Activated CD8-positive, alpha-beta memory T cell treated with anti-CD3 and anti-CD28 coated beads, Interleukin-2, amount 50 U/mL, for 48 hours (primary cell): ENCODE measurements at places on chromosomes 12 and 14.

- DNase-seq = peak; percentile 66
Measured at GRCh38 chr12:50187084-50187900, 20.1 kb upstream of the CERS5 start.

DNA sequence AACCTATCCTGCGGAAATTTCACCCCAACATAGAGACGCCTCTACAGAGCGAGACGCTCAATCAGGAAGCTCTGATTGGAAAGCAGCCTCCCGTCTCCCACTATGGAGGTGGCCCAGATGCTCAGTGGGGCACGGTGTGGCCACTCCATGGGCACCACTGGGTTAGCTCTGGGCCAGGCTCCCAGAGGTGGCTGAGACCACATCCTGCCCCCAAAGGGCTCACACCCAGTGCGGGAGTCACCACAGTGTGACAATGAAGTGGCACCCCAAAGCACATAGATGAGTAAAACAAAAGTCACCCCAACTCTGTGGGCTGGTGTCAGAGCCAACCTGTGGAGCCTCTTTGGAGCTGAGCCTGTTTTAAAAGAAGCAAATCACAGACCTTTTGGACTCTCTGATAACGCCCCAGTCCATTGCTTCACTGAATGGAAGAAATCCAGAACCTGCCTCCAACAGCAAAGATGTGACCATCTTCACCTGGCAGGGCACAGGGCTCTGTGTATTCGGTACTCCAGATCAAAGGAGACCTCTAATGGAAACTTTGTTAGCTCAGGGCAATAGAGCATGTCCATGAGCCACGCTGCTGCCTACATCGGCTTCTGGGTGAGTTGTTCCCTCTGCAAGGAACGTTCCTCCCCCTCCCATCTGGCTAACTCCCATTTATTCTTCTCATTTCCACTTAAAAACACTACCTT is 19.6 kb downstream of the CLMN start:
- no peak for DNase-seq

DNA sequence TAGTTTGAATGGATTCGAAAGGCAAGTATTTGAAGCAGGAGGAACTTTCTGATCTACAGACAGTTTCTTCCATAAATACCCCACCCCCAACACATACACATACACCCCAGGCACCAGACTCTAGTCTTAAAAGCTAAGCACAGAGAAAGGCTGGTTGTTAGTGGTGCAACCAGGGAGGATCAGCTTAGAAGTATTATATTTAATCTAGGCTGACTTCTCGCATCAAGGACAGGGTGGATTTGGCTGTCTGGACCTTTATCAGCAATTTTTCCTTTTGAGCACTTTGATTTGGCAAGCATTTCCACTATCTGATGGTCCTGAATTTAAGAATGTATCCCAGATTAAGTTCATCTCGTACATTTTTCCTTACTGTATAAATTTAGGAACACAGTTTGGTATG is 1489.8 kb upstream of the FLRT2 start:
- no peak for DNase-seq

- DNase-seq = no peak
Measured at GRCh38 chr12:108685469-108686260, 45.7 kb downstream of the CORO1C start.

GRCh38 chr14:76514213-76514998 is 138.5 kb downstream of the ESRRB start:
- DNase-seq = no peak

DNA sequence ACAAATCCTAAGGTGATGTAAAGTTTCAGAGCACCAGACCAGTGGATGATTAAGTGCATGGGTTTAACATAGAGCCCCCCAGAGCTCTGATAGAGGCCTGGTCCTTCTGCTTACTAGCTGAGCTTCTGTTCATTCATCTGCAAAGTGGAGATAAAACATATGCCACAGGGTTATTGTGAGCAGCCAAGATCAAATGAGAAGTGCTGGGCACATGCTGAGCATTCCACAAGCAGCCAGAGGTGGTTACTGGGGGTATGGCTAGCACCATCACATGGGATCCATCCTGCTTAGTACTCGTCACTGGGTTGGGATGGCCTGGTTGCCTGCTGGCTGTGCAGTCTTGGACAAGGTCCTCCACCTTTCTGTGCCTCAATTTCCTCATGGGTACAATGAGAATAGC is 18.0 kb upstream of the SMUG1 start:
- DNase-seq = no peak

DNA sequence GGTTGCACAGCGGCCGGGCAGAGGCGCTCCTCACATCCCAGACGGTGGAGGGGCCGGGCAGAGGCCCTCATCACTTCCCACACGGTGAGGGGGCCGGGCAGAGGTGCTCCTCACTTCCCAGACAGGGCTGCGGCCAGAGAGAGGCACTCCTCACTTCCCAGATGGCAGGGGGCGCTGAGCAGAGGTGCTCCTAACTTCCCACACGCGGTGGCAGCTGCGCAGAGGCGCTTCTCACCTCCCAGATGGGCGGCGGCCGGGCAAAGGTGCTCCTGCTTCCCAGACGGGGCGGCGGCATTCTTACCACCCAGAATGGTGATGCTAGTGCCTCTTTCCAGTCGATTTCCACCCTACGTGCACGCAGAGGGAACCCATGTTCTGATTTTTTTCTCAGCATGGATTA is 304.4 kb downstream of the RGS6 start:
- DNase-seq = no peak

DNA sequence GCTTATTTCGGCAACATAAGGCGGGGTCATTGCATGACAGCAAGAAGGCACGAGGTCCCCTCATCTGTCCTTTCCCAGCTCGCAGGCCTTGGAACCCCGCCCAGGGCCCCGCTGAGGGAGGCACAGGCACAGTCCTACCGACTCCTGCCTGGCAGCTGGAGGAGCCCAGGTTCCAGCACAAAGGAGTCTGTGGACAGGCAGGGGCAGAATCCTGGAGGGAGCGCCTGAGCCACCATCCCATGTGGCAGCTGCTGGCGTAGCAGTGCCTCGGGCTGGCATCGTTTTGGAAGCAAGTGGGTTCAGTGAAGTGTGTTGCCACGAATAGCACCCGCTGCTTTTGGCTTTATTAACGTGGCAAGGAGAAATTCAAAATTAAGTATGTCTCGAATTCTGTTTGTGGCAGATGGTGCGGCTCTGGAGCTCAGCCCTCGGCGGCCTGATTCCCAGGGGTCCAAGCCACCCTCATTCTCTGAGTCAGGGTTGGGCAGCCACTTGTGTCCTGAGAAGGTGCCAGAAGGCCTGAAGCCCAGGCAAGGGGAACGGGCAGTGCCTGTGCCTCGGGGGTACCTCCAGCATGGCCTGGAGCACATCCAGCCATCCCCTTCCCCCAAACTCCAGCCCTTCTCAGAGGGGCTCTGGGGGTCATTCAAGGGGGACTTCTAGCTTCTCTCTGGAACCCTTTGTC is 35.9 kb downstream of the SLC8B1 start:
- no peak for DNase-seq

DNA sequence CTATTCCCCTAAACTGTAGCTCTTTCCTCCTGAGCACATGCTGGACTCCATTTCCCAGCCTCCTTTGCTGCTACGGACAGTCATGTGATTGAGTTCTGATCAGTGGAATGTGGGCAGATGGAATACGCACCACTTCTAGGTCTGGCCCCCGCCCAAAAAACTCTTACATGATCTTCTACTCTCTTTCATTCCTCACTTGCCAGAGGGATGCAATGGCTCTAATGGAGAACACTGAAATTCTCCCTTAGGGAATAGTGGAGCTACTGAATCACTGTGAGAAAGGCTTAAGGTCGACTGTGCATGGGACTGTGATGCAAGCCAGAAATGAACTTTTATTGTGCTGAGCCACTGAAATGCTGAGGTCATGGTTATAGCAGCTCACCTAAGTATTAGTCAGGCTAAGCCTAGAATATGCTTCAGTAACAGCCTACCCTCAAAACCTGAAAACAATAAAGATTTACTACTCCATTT is 13.0 kb upstream of the TMED2 start:
- no peak for DNase-seq

DNA sequence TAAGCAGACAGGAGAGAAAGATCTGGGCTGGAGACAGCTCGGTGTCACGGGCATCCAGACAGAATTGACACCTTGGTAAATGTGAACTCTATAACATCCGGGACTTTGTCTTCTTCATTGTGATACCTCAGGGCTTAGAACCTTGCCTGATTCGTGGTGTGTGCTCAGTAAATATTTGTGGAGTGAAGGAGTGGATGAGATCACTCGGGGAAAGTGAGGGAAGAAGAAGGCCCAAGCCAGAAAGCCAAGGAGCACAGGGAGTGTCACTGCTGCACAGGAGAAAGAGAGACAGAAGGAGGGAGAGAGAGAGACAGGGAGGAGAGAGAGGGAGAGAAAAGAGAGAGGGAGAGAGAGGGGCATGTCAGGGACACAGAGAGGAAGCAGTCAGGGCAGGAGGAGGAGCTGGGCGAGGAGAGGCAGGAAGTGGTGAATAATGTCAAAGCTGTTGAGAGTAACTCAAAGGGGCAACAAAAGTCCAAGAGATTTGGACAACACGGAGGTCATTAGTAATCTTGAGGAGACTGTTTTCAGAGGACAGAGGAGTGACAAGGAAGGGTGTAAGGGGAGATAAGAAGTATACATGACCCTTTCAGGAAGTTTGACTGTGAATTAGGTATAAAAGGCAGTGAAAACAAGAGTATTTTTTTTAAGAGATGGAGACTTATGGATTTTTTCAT is 141.6 kb upstream of the MAX start:
- no peak for DNase-seq

- DNase-seq = no peak
Measured at GRCh38 chr12:85329913-85330312, 49.9 kb downstream of the ALX1 start.

DNA sequence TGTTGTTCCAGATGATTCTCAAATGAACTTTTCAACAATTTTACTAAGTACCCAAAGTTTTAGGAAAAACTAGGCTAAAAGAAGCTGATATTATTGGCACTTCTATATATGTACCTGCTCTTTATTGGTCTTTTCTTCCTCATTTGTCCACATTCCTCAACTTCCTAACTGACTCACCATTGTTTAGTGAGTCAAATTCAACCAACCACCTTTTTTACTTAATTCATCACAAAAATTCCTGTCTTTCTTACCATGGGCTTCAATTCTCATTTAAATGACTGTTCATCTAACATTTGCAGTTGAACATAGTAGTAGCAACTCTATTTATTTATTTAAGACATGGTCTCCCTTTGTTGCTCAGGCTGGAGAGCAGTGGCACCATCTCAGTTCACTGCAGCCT is 47.6 kb upstream of the SLC2A13 start:
- no peak for DNase-seq

- no peak for DNase-seq
Measured at GRCh38 chr12:3303410-3304136, 187.4 kb upstream of the PRMT8 start.

DNA sequence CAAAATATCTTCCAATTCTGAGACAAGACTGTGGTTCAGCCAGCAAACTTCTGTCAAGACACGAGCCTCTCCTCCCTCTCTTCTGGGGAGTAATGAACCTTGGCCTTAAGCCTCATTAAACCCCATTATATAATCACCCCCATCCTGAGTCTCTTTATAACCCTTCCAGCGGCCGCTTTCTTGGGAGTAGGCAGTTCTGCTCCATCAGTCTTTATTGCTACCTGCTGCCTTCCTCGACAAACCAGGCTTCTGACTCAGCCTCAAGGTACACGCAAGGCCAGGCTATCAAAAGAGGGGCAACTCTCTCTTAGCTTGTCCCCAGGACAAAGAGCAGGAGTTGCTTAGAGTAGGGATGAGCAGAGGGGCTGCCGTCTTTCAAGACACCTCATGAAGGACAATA is 300.8 kb upstream of the NOS1 start:
- DNase-seq = no peak

DNA sequence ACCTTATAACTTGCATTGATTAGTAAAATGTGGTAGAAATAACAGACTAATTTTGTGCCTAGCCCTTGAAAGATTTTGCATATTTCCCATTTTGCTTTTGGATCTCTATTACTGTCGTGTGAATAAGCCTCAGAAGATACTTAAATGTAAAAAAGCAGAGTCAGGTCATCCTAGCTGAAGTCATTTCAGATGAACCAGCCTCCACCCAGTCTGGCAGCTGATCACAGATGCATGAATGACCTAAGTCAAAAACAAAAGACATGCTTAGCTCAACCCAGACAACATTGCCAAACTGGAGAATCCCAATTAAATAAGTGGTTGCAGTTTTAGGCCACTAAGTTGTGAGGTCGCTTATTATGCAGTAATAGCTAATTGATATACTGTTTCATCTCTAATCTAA is 349.9 kb downstream of the C12orf50 start:
- no peak for DNase-seq

- no peak for DNase-seq
Measured at GRCh38 chr12:100473716-100474150, at the start of gene NR1H4. Gene NR1H4 (plus strand): TSS chr12:100473866. CDS start chr12:100493324, 19,458 bp downstream.

DNA sequence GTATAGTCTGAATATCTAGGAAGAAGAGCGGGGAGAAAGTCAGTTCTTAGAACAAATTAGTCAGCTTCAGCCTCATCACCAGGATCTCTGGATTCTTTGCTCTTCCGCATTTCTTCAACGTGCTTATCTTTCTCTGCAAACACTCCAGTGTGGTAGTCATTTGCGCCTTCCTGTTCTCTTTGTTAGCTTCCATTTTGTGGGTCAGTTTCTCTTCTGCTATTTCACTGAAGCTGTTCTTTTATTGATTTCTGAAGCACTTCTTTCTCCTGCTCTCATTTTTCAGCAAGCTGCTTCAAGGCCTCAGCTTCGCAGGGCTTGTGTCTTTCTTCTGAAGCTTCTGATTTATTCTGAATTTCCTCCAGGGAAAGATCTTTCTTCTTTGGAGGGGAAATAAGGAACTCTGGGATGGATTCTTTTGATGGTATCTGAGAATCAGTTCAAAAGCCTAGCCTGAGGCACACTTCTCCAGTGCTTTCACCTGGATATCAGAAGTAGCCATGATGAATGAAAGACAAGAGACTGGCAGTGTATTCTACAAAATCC is 13.5 kb downstream of the AMN1 start:
- no peak for DNase-seq

DNA sequence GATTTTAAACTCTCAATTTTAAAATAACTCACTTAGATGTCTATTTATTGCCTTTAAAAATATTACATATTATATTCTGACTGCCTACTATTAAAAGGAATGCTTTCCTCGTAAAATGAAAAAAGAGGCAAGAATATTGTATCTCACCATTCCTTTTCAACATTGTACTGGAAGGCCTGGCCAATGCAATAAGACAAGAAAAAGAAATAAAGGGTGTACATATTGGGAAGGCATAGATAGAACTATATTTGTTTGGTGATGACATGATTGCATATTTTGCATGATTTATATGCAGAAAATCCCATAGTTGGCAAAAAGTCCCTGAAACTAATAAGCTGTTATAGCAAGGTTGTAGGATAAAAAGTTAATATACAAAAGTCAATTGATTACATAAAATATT is 474.6 kb upstream of the ATP2B1 start:
- no peak for DNase-seq

DNA sequence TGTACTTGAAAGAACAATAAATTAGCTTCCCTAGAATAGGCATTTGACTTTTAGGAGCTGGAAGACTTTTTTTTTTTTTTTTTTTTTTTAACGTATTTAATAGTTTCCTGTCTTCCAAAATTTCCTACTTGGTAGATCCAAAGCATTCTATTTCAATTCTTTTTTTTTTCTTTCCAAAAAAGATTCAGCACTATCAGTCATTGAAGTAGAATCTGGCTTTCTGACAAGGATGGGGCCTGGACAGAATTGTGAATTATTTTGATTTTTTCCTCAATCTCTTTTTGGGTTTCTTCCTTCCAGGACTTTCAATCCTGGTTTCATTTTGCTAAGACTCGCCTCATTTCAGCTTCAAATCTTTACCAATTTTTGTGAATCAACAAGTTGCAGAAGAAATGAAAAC is 21.2 kb downstream of the GNG2 start:
- no peak for DNase-seq

- no peak for DNase-seq
Measured at GRCh38 chr12:41919048-41919447, 225.6 kb downstream of the GXYLT1 start.
